ENCODE measurements at places on chromosomes 11 and 22.

DNA sequence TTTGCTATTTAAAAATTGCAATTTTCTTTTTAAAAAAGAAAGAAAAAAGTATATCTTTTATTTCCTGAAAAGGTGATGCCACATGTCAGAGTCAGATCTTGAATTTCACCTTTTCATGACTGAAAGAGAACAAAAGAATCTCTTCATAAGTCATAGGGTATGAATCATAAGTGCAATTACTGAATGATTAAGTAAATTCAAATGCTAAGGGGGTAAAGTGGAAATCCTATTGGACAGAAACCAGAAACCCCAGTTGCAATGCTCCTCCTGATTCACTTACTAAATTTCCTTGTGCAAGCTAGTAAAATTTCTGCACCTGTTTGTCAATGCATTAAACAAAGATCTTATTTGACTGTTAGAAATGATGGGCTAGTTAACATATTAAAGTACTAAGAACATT, 8.2 kb upstream of the PRRG4 start:
- H3K4me1 ChIP-seq = no peaks in the 10 kb centered on the region
- H3K4me3 ChIP-seq = no peak overlapping the region
- no peaks in the 10 kb centered on the region for H3K36me3 ChIP-seq

DNA sequence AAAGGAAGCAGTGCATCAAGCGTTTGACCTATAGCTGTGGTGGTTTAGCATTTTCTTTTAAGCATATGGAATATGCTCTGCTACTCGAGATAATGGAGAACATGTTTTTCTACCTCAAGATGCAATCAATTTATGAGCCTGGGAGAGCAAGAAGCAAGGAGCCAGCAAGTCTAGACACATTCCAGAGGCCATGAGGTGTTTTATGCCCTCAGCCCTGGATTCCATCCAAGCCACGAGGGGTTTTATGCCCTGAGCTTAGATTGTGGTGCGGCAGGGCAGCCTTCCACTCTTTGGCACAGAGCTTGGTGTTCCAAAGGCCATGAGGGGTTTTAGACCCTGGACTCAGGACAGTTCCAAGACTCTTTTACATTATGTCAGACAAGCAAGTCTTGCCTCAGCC, 11.7 kb upstream of the DNAJB13 start:
- no peak overlapping the region for H3K27ac ChIP-seq
- H3K4me3 ChIP-seq = no peak overlapping the region
- no peak for DNase-seq
- no peaks in the 10 kb centered on the region for H3K27me3 ChIP-seq
- H3K4me1 ChIP-seq = no peaks in the 10 kb centered on the region

DNA sequence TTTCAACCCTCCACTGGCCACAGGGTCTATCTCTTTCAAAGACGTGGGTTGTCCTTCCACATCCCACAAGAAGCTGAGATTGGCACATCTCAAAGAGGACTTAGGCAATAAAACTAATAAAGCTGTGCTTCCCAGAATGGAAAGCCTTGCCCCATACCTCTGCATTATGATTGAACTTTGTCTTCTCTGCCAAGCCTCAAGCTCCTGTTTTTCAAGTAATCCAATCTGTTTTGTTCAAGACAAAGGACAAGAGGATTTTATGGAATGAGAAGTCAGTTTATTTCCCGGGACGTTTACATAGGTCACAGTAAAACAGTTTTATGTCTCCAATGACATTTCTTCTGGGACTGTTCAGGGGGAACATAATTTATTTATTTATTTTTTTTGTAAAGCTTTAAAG, 108.4 kb downstream of the GALNT18 start:
- H3K36me3 ChIP-seq = no peaks in the 10 kb centered on the region
- peaks cover 4% of the 10 kb centered on the region for H3K27me3 ChIP-seq
- H3K27ac ChIP-seq = no peak overlapping the region
- DNase-seq = no peak
- H3K4me3 ChIP-seq = no peak overlapping the region

- no peak for DNase-seq
- H3K27ac ChIP-seq = no peak overlapping the region
- no peak overlapping the region for H3K4me3 ChIP-seq
- H3K4me1 ChIP-seq = no peaks in the 10 kb centered on the region
Measured at GRCh38 chr11:62157603-62158002, 32.4 kb upstream of the SCGB1D1 start.

DNA sequence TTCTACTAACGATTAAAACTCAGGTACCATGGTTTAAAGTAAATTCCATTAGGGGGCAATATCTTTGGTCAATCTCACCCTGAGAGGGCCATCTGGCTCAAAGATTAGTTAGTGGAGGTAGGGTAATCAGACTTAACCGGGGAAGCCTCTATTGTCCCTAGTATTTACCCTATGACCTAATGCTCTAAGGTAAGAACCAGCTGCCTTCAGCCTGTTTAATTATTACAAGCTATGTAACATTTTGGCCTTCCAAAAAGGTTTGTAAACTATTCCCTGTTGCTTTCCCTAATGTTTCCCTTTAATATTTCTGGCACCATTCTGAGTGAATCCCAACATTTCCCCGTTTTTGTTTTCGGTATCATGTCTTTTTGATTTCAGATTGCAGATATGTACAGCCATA, 15.1 kb upstream of the GLYATL1 start:
- H3K27me3 ChIP-seq = peaks cover 13% of the 10 kb centered on the region
- H3K4me3 ChIP-seq = no peak overlapping the region
- H3K4me1 ChIP-seq = peaks cover 17% of the 10 kb centered on the region
- no peaks in the 10 kb centered on the region for H3K36me3 ChIP-seq
- no peak overlapping the region for H3K27ac ChIP-seq

GRCh38 chr22:19178065-19178656, 375 bp downstream of the SLC25A1 start:
- H3K27me3 ChIP-seq = no peaks in the 10 kb centered on the region
- no peak overlapping the region for H3K27ac ChIP-seq
- DNase-seq = no peak
- peak overlapping the region; percentile 84 for H3K4me3 ChIP-seq
- H3K36me3 ChIP-seq = no peaks in the 10 kb centered on the region
- H3K4me1 ChIP-seq = peaks cover 12% of the 10 kb centered on the region

Measured in type B pancreatic cell (in vitro differentiated cells).